ENCODE measurements at places on chromosomes 16 and 17. TPM values are rescaled to one million over a fixed set of nuclear protein-coding genes. Genes with fewer than 3 reads are reported as not detected.
A peak's percentile ranks its signal among the peaks of the same experiment; 100 is the strongest.

DNA sequence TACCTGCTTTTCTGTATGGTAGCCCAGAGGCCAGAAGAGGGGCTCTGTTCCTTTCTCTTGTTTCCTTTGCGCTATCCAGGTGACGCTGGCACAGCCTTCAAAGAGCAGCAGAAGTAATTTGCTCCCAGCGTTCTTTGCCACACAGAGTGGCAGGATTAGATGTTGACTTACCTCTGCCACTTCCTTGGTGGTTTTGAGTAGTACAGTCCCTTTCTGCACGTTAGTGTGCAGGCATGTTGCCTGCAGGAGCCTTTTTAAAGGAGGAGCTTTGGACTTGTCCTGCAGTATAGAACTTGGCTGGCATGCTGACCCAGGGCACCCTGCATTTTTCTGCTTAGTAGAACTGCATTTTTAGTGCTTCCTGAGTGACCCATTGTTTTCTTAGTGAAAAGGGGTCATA, at the start of gene ABCC11:
Gene ABCC11 (minus strand): TSS at position 229 of the 400 bp plus-strand sequence. CDS start 15,618 bp downstream, outside the sequence.
- H3K4me3 ChIP-seq: no peak within 1 kb of the TSS
- H3K4me1 ChIP-seq: peaks cover 50% of the 10 kb centered on the region
- H3K36me3 ChIP-seq: peaks cover 4% of the 10 kb centered on the region
- H3K27ac ChIP-seq: no peak within 1 kb of the TSS

DNA sequence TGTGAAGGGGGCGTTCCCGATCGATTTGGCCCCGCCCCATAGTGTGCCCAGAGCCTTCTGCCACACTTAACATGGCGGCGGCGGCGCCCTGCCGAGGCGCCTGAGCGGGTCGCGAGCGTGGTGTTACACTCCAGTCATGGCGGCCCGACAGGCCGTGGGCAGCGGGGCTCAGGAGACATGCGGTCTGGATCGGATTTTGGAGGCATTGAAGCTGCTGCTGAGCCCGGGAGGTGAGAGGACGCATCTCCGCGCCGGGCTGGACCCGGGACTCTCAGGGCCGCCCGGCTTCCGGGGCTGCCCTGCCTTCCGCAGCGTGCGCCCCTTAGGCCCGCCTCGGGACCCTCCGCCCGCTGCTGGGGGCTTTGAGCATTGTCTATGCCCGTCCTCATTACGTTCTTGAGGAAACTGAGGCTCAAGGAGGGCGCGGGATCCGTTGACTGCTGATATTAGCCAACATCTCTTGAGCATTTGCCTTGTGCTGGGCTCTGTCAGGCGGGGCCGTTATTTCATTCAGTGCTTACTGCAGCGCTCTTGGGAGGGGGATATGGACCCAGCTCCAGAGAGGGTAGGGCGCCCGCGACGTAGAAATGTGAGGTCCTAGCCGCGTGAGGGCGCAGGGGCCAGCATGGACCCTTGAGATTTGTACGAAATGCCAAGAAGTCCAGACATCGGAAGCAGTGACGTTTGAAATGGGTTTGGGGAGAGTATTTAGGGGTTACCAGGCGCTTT, at the start of gene TANGO6:
Gene TANGO6 (plus strand): TSS at position 50 of the 729 bp plus-strand sequence. CDS start 87 bp downstream, at position 137.
- peak within 1 kb of the TSS; percentile 89 for H3K27ac ChIP-seq
- peak; percentile 95 for DNase-seq
- no peaks in the 10 kb centered on the region for H3K27me3 ChIP-seq
- no peaks in the 10 kb centered on the region for H3K36me3 ChIP-seq

DNA sequence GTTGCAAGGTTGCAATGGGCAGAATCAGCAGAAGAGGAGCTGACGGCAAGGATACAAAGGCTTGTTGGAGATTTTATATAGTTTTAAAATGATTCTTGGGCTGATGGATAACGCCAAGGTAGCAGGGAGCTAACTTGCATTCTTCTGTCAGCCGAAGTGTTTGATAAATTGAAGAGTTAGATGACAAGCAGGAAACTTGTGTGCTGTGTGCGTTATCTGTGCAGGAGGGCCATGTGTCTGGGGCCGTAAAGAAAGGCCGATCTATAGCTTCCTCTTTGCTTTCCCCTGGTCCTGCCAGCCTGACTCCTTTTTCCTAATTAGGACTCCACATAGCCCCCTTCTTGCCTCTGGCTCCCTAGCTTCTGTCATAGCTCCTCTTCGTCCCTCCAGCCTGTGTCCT, 6.7 kb upstream of the WWOX start:
- DNase-seq: no peak
- no peak overlapping the region for H3K4me3 ChIP-seq
- no peaks in the 10 kb centered on the region for H3K4me1 ChIP-seq
- H3K27me3 ChIP-seq: peaks cover 9% of the 10 kb centered on the region

- DNase-seq: no peak
- no peak overlapping the region for H3K4me3 ChIP-seq
- no peaks in the 10 kb centered on the region for H3K27me3 ChIP-seq
- H3K4me1 ChIP-seq: peaks cover 20% of the 10 kb centered on the region
Observed at GRCh38 chr16:11634312-11634711, 33.9 kb upstream of the SNN start.

DNA sequence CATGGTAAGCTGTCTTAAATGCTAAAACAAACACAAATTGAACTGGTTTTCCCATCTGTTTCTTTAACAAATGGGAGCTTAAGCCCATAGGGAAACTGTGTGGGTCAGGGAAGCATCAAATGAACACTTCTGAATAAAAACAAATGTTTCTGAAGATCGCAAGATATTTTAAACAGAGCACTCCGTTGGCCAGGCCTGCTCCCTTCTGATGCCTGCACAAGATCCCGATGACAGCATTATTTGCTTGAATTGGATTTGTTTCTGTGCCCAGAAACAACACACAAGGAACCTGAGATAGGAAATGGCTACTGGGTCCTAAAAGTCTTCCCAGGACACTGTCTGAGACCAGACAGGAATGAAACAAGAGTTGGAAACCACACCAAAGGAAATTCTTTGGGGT, 425.8 kb upstream of the ZFHX3 start:
- H3K27ac ChIP-seq: no peak overlapping the region
- no peak for DNase-seq
- H3K4me3 ChIP-seq: no peak overlapping the region
- no peaks in the 10 kb centered on the region for H3K4me1 ChIP-seq

GRCh38 chr16:89200124-89200849, at the start of gene SLC22A31:
Gene SLC22A31 (minus strand): TSS chr16:89200537. CDS start chr16:89200501, 36 bp downstream.
- no peak within 1 kb of the TSS for H3K27ac ChIP-seq
- H3K27me3 ChIP-seq: peaks cover 32% of the 10 kb centered on the region
- H3K36me3 ChIP-seq: no peaks in the 10 kb centered on the region
- peaks cover 12% of the 10 kb centered on the region for H3K4me1 ChIP-seq
- no peak for DNase-seq

DNA sequence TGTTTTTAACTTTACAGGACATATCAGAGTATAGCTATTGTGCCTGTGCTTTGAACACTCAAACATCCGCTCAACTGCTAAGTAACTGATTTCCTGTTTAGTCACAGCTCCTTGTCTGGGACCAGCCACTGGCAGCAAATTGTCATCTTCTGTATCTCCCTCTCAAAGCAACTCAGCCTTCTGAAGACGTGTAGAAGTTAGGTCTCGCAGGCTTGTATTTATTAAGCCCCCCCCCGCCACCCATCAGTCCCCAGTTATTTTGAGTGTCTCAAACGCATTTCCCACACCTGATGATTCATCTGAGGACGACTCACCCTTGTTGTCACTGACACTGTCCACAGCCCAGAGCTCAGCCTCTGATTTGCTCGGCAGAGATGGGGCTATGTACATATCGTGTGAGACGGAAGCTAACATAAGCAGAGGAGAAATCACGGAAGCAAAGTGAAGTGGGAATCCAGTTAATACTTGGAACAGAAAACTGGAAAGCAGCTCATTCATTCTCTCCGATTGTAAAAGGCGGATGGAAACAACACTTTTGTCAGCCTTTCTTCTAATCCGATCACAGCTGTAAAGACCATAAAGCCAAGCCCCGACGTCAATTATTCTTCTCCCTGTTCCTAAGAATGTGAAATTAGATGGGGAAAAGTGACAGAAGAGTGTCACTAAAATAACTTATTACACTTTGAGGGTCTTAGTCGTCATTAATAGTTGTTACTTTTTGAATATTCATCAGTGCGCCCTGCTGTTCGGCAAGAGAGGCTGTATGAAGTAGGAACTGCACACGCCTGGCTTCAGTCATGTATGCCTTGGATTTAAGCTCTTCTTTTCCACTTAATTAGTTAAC, 64.2 kb downstream of the PITPNC1 start:
- H3K27ac ChIP-seq: peak overlapping the region; percentile 96
- peak overlapping the region; percentile 75 for H3K4me3 ChIP-seq
- peak; percentile 90 for DNase-seq
- H3K27me3 ChIP-seq: no peaks in the 10 kb centered on the region
- H3K4me1 ChIP-seq: peaks cover 76% of the 10 kb centered on the region

The SMIM22 gene
- not detected for total RNA-seq

The HS3ST6 gene
- not detected for total RNA-seq

DNA sequence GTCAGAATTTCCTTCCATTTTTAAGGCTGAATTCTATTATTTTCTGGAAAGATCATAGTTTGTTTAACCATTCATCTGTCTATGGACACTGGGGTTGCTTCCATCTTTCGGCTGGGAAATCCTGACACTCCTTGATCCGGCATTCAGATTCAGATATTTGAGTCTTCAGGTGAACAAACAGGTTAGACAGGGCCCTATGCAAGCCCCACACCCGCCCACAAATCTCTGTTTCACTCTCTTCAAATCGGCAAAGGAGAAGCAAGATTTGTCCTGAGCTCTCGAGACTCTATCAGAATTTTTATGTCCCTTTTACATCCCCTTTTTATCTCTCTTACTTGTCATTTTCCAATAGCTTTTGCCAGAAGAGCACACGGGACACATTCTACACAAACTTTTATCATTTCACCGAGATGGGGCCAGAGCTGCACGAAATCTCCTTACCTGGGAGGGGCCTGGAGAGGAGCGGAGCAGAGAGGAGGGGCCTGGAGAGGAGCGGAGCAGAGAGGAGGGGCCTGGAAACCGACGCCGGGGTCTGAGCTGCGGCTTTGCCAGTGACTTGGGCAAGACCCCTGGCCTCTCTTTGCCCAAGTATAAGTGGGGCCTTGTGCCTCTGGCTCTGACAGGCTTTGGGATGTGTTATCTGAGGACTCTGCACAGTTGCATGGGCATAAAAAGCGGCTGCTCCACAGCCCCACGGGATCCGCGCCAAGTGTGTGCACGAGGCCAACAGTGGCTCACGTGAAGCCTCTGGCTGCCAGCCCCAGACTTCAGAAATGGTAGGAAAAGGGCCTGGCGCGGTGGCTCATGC, 54.3 kb upstream of the RBFOX3 start:
- H3K27me3 ChIP-seq: peaks cover 36% of the 10 kb centered on the region
- no peak for DNase-seq
- no peak overlapping the region for H3K4me3 ChIP-seq
- no peak overlapping the region for H3K27ac ChIP-seq

DNA sequence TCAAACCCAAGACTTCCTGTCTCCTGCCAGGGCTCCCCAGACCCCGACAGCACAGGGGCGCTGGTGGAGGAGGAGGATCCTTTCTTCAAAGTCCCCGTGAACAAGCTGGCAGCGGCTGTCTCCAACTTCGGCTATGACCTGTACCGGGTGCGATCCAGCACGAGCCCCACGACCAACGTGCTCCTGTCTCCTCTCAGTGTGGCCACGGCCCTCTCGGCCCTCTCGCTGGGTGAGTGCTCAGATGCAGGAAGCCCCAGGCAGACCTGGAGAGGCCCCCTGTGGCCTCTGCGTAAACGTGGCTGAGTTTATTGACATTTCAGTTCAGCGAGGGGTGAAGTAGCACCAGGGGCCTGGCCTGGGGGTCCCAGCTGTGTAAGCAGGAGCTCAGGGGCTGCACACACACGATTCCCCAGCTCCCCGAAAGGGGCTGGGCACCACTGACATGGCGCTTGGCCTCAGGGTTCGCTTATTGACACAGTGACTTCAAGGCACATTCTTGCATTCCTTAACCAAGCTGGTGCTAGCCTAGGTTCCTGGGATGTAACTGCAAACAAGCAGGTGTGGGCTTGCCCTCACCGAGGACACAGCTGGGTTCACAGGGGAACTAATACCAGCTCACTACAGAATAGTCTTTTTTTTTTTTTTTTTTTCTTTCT, 8.1 kb downstream of the SERPINF1 start:
- H3K27ac ChIP-seq: no peak overlapping the region
- no peaks in the 10 kb centered on the region for H3K36me3 ChIP-seq
- no peak for DNase-seq

DNA sequence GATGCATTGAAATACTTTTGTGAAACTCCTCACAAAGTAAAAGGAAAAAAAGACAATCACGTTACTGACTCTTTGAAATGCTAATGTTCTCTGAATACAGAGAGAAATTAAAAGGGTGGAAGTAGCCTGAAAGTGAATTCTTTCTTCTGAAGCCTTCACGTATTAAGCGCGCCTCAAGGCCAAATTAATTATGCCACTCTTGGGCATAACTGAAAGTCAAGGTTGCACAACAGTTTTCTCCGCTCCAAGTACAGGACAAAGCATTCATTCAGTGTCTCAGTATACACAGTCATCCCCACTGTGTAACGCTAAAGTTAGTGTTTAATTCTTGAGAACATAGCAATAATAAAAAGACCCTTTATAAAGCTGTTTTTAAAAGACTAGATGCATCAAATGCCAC, 21.5 kb downstream of the PARN start:
- no peak overlapping the region for H3K4me3 ChIP-seq
- H3K27me3 ChIP-seq: no peaks in the 10 kb centered on the region
- no peaks in the 10 kb centered on the region for H3K4me1 ChIP-seq
- no peak for DNase-seq
- H3K36me3 ChIP-seq: peaks cover 25% of the 10 kb centered on the region

The NTN1 gene
- 0.31 TPM for total RNA-seq

GRCh38 chr17:61617330-61617729, 26.3 kb upstream of the NACA2 start:
- H3K4me3 ChIP-seq: no peak overlapping the region
- peaks cover 1% of the 10 kb centered on the region for H3K36me3 ChIP-seq
- no peak for DNase-seq
- peaks cover 2% of the 10 kb centered on the region for H3K4me1 ChIP-seq
- H3K27ac ChIP-seq: no peak overlapping the region

- no peaks in the 10 kb centered on the region for H3K4me1 ChIP-seq
- no peak overlapping the region for H3K4me3 ChIP-seq
- no peak for DNase-seq
- no peaks in the 10 kb centered on the region for H3K36me3 ChIP-seq
Observed at GRCh38 chr16:67674851-67675578, 8.4 kb downstream of the C16orf86 start.

The NPIPB8 gene
- not detected for total RNA-seq

DNA sequence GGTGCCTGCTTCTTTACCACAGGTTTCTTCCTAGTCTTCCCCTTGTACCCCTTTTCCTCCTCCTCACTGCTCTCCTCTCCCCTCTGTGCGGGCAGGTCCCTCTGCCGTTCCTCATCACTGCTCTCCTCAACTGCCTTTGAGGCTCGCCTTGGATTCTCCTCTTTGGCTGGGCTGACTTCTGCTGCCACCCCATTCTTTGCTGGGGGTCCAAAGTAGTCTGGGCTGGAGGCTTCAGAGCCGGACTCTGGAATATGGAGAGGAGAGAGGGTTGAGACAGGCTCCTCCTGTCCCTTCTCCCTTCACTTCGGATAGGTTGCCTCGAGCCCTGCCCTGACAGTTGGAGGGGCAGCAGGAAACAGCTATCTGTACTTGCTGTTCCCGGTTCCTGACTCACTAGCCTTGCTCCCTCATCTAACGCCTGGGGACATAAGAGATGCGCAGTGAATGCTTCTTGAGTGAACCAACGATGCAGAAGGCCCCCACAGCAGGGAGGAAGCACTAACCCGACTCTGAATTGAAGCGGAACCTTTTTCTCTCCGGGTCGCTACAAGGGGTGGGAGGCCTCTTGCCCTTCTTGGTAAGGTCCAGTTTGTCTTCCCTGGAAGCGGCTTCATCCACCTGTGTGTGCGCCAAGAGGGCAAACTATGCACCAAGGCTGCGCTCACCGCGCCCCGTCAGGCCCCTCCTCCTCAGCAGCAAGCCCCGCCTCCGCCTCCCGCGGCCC, 655 bp downstream of the HIRIP3 start:
- H3K36me3 ChIP-seq: peaks cover 41% of the 10 kb centered on the region
- DNase-seq: peak; percentile 77
- peak overlapping the region; percentile 98 for H3K4me3 ChIP-seq

All from activated naive CD4-positive, alpha-beta T cell treated with anti-CD3 and anti-CD28 coated beads for 36 hours (primary cell).